ENCODE measurements at places on chromosomes 13 and 19. TPM values are rescaled to one million over a fixed set of nuclear protein-coding genes. Genes with fewer than 3 reads are reported as not detected.

Gene PAN3
- 53.4 TPM for total RNA-seq

Gene KCTD12
- 6.5 TPM for total RNA-seq

Gene PROZ
- not detected for total RNA-seq

Gene ALKBH6
- total RNA-seq: 61.1 TPM
